CD4-positive, alpha-beta T cell treated with Interleukin-10 for 1 hour (primary cell): ENCODE measurements at places on chromosomes 4 and X.

- no peak for DNase-seq
These were observed 154.9 kb upstream of the NUDT6 start for GRCh38 chr4:123077330-123077729.

- no peak for DNase-seq
These were observed 28.2 kb downstream of the RAP1GDS1 start for GRCh38 chr4:98289375-98289774.

- no peak for DNase-seq
These were observed 1.1 kb downstream of the MORF4L2 start for GRCh38 chrX:103685396-103685795.

GRCh38 chrX:10071451-10072144 lies 85.2 kb upstream of the CLCN4 start:
- DNase-seq, result no peak

- DNase-seq, result no peak
These were observed 23.3 kb downstream of the RNF212 start for GRCh38 chr4:1090036-1090435.

DNA sequence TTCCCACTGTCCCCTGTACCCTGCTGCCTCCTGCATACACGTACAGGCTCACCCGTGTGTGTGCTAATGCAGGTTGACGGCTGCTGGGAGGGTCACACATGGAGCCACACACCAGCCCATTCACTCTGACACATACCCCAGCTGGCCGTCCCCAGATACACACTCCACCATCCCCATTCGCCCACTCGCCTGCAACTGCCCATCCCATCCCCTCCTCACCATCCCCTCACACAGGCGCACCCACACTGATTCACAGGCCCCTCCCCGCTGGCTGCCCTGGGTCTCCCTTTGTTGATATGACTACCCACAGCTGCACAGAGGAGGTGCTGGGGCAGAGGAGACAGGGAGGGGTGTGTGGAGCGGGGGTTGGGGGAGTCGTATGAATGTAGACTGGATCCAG lies 25.7 kb downstream of the PJA1 start:
- DNase-seq, result no peak
